Inflammatory macrophage treated with lipopolysaccharide for 1 hour (primary cell): ENCODE measurements at places on chromosomes 6 and 20.

GRCh38 chr6:27040244-27041042, 207.1 kb upstream of the PRSS16 start:
- DNase-seq: no peak

- peak; percentile 48 for DNase-seq
Observed at GRCh38 chr6:108598305-108598863, 37.7 kb downstream of the FOXO3 start.

- no peak for DNase-seq
Observed at GRCh38 chr6:154473324-154473723, 37.2 kb downstream of the CNKSR3 start.

DNA sequence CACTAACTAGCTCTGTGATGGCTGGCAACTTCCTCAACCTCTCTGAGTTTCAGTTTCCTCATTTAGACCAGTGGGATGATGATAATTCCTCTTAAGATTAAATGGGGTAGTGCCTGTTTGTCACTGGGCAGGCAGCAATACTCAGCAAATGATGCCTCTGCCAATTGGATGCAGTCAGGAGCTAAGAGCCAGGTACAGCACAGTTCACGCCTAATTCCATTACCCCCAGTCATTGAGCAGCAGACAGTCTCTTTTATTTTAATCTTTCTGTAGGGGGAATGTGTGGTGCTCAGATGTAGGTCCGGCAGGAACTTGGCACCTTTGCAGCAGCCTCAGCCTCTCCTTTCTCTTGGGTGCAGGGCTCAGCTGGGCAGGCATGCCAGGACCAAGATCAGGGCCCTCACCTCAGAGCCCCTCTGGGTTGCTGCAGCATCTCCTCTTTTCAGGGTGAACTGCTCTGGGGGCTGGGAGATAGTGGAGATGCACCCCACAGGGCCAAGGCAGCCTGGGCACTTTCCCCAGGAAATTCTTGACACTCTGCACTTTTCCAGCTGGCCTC, 243.8 kb downstream of the LRFN2 start:
- DNase-seq: no peak

DNA sequence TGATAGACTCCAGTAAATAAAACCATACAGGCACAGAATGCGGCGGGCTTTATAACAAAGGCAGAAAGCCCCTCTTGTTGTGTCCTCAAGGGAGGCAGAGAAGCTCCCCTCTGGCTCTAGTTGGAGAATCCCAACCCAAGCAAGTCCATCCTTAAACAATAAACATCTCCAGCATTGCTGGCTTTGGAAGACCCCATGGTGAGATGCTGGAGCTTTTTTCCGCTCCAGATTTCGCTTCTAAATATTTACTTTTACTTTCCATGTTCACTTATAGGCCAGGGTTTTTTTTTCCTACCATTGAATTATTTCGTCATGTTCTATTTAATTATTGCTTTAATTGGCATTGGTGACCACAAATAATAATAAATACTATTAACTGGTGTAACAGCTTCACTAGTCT, 176.2 kb downstream of the MTHFD1L start:
- no peak for DNase-seq

GRCh38 chr6:119303164-119303887, 46.2 kb downstream of the MAN1A1 start:
- no peak for DNase-seq

- DNase-seq: no peak
Observed at GRCh38 chr6:22471132-22471690, 98.2 kb upstream of the HDGFL1 start.

DNA sequence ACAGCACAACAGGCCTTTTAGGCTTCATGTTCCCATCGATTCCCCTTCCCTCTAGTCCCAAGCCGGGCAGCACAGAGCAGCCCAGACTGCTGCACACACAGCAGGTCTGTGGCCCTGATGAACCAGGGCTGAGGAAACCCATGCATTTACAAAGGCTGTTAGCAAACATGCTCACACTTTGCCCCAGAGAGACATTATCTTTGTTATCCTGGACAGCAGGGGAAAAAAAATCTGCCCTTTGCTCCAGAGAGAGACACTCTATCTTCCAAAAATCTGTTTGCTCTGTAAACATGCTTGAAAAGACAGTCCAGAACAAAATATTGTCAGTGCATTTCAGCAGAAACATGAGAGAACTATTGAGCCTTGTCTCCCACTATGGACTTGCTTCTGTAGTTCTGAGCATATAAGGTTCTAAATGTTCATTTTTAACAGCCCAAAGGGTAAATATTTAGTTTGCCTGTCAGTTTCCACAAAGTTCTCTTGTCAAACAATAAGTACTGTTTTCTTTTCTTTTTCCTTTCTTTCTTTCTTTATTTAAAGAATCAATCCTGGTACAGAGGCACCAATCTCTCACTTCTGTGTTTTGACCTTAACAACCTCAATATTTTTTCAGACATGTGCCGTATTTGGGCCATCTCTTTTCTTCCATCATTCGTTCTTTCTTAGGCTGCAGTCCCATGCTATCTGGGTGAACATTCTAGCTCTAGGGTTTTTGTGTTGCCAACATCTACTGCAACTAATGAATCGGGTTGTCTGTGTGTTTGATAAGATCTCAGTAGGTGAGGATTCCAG, 468.0 kb downstream of the EPM2A start:
- no peak for DNase-seq

GRCh38 chr6:136429264-136430065, 120.8 kb downstream of the MAP7 start:
- no peak for DNase-seq

- DNase-seq: peak; percentile 82
Observed at GRCh38 chr6:134123666-134124208, 71.3 kb upstream of the SLC2A12 start.

DNA sequence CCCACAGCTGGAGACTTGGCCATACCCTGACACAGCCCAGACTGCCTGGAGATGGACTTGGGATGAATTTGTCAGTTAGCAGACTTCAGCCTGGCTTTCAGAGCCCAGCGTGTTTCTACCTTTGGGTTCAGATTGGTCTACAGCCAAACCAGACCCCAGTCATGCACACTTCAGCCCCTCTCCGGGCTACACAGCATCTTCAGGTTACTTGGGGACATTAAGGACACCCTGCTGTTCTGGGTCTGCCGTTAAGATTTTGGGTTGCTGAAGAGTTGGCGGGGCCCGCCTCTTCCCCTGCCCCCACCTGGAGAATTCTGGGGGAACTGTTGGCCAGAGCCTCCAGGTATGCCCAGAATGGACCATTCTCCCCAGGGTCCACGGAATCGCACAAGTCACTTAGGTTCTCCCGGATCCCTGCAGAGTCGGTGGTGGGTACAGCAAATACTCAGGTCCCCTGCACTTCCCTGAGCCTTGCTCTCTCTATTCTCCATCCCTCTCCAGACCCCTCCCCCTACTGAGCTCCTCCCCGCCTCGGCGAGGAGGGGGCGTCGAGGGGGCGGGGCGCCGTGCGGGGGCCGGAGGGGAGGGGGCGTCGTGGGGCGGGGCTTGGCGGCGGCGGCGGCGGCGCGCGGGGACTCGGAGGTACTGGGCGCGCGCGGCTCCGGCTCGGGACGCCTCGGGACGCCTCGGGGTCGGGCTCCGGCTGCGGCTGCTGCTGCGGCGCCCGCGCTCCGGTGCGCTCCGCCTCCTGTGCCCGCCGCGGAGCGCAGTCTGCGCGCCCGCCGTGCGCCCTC, at the start of gene PTK7:
Gene PTK7 (plus strand): TSS at position 645 of the 794 bp plus-strand sequence. CDS start 175 bp downstream, outside the sequence.
- no peak for DNase-seq

DNA sequence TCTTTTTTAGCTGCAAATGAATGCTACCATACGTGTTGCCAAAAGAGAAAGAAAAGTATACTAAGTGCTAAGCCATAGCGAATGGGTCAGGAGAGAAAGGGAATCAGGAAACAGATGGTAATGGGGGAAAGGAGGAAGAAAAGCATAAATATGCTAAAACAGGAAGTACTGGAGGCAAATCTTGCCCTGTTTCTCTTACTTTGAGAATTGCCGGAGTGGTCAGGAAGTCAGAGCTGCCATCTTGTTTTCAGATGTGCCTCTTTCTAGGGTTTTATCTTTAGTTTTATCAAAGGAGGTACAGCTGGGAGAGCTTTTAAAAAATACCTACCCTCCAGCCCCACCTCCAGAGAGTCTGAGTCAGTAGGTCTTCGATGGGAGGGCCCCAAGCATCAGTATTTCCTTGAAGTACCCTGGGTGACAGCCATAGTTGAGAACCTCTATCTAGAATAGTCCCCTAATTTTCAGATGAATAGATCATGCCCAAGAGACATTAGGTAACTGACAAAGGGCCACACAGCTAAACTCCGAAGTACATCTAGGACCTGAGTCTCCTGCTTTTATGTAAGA, 193.3 kb downstream of the CLIC5 start:
- no peak for DNase-seq

DNA sequence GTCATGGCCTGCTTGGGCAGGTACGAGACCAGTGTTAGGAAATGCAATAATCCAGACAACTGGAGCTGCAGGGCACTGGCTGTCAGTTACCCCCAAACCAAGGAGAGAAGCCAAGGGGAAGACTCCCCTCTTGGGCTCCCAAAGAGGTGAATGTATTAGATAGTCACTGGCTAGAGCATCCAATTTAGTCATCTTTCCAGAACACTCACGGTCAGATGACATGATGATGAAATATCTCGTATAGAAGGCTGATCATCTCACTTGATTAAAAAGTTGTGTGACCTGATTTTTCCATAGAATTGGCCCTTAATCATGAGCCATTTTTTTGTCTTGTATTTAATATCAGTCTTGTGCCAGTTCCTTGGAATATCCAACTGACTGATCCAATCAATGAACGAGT, 40.7 kb downstream of the SLC22A3 start:
- no peak for DNase-seq

GRCh38 chr6:92706976-92707375, 712.4 kb downstream of the EPHA7 start:
- no peak for DNase-seq

DNA sequence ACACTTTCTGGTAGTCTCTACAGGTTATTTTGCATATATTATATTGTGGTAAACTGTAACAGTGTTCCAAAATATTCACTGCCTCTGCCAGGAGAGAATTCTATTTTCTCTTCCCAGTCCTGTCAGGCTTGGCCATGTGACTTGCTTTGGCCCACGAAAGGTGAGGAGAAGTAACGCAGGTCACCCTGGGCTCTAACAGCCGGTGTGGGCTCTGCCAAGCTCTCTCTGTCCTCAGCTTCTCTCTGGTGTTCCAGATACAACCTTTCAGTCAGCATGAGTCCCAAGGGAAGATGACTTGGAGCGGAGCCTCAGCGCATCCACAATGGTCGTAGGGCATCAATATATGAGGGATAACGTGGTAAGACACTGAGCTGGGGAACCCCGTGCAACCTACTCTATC, 113.0 kb upstream of the RREB1 start:
- DNase-seq: no peak

DNA sequence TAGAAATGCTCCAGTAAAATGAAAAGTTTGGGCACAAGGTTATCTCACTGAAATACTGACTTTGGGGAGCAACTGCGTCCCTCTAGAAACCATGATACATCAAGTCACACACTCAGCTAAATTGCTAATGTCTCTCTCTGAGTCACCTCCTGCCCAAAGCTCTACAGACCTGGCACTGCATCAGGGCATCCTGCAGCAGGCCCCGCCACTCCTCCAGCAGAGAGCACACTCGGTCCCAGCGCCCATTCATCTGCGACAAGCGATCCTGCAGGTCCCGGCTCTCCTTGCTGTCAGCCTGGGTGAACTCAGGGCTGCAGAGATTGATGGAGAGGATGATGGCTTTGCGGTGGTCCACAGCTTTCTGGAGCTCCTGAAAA, 329.0 kb downstream of the ESR1 start:
- DNase-seq: no peak

DNA sequence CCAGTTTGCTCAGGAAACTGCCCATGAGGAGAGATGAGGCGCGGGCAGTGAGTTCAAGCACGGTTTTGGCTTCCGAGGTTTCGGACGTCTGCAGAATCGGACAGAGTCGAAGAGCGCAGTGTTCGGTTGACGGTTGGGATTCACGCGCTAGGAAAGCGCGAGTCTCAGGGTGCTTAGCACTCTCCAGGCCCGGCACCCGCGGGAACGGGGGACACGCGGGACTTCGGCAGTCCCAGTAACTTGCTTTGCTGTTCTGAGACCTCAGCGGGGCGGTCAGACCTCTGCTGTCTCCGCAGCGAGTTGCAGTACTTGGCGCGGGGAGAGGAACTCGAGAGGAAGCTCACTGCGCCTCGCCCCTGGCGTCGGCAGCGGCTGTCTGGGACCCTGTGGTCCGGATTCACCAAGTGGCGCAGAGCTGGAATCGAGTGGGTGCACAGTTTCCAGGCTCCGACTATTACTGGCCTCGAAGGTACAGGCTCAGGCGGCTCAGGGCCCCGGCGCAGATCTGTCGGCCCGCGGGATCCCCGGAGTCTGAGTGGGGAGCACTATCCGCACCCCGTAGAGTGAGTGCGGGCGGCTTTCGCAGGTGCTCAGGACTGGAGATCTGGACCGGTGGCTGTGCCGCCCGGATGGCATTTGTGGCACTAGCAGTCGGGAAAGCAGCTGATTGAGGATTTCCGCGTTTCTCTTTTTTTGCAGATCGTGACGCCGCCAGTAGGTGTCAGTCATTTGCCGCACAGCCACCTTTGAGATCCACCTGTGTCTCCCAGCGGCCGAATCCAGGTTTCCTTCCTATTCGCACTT, at the start of gene POM121L2:
Gene POM121L2 (minus strand): TSS at position 128 of the 804 bp plus-strand sequence. CDS start 103 bp downstream, at position 25.
- peak; percentile 37 for DNase-seq

- DNase-seq: peak; percentile 31
Observed at GRCh38 chr20:16476032-16476431, 97.2 kb downstream of the KIF16B start.

DNA sequence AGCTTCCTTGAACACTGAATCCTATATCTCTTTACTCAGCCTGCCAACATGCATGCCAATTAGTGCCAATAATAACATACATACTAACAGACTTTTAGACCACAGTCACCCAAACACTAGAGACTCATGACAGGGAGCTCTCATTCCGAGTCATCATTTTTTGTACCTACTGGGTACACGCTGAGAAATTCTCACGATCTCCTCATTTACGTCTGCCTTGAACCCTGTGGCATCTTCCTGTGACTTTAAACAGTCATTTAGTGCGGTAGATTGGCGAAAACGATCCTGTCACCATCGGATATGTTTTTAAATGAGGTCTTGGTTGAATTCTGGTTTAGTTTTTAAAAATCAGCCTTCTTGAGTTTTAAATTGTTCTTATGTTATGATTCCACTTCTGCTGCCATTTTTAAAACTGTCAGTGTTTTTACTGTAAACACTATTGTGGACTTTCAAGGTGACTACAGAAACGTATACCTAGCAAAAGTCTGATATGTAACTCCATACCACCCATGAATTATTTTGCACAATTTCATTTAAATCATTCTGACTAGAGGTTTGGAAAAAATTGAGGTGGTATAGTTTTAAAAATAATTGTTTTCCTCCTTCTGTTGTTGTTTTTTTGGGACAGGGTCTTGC, 275.4 kb downstream of the TSHZ2 start:
- no peak for DNase-seq

DNA sequence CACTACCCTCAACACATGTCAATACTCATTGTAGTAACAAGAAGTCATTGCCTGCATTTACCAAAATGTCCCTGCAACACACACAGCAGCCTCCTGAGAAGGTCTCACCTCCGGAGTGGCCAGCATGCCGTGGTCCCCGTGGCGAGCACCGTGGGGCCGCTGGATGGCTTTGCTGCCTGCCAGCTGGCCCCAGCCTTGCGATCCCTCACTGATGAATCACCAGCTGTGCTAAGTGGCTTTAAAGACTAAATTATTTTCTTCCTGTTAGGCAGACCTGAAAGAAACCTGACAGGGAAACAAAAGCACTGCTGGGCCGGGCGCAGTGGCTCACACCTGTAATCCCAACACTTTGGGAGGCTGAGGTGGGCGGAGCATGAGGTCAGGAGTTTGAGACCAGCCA, 306.7 kb downstream of the CDH4 start:
- DNase-seq: no peak

GRCh38 chr20:17725094-17725835, 25.5 kb downstream of the BANF2 start:
- DNase-seq: no peak
